ENCODE measurements at places on chromosomes 11 and 22.

DNA sequence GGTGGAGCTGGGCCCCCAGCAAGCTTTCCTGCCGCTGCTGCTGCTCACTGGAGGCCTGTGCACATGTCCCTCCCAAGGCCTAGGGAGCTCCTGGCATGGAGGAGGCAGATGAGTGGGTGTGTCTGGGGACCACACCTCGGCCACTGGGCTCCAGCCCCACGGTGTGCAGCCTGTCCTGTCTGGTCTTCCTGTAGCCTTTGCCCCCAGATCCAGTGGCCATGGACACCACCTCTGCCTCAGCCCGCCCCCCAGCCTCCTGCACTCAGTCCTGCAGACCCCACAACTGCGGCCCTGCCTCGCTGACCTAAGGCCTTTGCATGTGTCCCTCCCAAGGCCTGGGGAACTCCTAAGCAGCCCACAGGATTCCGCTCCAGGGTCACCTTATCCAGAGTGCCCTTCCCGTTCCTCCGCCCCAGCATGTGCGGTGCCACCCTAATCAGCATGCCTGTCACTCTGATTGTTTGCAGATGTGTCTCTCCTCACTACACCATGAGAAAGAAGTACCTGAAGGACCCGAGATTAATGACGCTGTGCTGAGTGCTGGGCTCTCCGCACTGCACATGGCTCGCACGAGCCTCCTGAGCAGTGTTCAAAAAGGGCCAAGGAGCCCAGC, 8.6 kb downstream of the GAL start:
- no peak for DNase-seq

DNA sequence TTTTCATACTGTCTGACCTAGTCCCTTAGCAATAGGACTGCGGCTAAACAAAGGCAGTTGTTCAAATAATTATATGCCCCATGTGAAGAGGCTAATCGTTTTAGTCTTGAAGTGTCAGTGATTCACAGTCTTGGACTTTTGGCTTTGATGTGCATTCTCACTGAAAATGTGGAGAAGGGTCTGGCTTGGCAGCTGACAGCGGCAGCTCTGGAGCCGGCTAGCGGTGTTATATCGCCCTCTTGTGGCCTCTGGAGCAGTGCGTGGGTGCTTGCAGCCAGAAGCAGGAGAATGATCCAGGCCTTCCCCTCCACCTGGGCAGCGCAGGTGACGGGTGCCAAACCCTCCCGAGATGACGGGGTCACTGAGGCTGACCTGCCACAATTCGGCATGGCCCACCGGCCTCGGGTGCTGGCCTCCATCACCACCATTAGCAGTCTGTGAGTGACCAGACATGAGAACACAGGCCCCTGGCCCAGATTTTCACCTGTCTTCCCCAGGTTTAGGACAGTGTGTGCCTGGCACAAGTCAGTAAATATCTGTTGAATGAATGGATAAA, 90.3 kb upstream of the PITPNB start:
- DNase-seq, result peak; percentile 73

DNA sequence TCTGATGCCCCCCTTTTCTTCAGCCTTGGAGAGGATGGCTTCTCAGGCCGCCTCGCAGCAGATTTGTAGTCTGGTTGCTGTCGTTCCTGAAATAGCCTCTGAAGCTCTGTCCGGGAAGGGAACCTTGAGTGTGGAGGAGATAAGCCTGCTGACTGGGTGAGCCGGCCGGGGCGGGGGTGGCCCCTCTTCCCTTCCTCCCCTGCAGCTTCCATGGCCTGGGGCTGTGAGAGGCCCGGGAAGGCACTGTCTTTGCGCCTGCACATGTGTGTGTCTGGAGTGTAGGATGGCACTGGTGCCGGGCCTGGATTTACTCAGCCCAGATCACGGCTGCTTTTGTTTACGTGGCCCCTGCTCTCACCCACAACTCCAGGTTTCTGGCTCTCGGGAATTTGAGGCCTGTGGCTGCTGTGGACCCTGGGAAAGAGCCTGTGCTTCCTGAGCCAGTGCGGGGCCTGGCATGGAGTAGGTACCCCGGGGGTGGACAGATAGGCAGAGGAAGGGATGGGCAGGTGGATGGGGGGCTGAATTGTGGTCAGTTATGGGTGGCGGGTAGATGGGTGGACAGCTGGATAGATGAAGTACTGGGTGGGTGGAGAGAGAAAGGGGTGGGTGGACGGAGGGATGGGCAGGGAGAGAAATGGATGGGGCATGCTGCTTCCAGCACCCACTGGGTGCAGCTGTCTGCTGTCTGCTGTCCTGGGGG, 16.6 kb downstream of the KCNQ1 start:
- DNase-seq, result no peak

- no peak for DNase-seq
These were observed 207.9 kb downstream of the LUZP2 start for GRCh38 chr11:24704716-24705115.

- no peak for DNase-seq
These were observed 45.0 kb downstream of the FBLN1 start for GRCh38 chr22:45547731-45548130.

DNA sequence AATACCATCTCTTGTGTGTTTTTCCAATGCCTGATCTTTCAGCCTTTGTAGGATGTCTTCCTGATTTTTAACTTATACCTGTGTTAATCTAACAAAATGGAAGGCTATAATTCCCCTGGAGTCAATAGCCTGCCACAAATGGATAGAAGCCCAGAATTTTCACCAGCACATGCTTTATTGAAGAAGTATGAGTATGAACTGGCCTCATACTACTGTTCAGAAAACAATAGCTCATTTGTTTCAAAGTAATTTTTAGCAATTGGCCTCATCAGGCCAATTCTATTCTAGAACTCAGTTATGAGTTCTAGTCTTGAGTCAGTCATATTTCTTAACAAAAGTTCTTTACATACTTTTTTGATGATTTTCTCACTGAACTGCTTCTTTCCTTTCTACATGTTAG, 40.6 kb upstream of the SLC37A2 start:
- no peak for DNase-seq

GRCh38 chr11:30816959-30817880, 231.1 kb upstream of the MPPED2 start:
- no peak for DNase-seq

DNA sequence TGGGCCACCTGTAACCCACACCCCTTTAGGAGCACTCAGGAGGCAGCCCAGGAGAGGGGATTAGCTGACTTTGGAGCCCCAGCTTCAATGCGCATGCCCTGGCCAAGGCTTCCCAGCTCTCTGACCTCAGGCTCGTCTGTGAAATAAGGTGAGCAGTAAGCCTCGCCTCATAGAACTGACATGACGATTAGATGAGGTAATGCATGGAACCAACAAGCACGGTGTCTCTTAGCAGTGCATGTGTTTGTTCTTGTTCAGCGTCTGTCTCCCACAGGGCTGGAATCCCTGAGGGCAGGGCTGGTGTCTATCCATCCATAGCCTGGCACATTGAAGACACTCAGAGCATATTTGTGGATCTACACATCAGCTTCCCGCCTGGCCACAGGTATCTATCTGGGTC, 415.4 kb downstream of the MN1 start:
- DNase-seq, result no peak

- no peak for DNase-seq
These were observed 23.6 kb downstream of the PAMR1 start for GRCh38 chr11:35501776-35502175.

DNA sequence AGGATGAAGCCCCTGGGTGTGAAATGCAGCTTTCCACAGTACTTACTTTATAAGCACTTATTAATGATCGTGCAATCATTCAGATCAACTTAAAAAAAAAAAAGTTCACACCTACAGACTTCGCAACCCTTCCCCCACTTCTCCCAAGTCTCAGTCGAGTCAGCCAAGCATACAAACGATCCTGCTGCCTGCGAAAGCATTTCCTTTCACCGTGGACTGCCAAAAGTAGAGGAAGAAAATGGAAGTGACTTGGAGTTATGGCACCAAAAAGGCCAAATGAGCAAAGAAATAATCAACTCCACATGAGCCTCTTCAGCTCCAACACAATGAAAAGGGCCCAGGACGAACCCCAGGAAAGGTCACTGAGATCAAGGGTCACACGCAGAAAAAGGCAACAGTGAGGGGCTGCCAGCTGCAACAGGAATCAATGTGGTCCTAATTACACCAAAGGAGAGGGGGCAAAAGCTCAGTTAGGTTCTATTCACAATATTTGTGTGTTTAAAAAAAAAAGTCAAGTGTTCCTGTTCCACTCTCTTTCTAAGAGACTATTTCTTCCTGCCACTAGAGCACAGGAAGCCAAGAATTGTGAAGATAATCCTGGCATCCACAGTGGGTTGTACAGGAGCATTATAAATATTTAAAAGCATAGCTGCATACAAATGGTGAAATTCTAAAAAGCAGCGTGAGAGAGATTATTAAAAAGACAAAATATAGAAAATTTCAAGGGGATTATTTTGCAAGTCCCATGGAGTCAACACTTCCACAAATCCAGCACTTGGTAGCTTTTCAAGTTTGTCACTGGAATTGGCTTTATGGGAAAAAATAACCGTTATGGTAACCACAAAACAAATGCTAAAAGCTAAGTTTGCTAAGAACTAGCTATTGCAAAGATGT, 28.4 kb downstream of the CDON start:
- DNase-seq, result no peak

DNA sequence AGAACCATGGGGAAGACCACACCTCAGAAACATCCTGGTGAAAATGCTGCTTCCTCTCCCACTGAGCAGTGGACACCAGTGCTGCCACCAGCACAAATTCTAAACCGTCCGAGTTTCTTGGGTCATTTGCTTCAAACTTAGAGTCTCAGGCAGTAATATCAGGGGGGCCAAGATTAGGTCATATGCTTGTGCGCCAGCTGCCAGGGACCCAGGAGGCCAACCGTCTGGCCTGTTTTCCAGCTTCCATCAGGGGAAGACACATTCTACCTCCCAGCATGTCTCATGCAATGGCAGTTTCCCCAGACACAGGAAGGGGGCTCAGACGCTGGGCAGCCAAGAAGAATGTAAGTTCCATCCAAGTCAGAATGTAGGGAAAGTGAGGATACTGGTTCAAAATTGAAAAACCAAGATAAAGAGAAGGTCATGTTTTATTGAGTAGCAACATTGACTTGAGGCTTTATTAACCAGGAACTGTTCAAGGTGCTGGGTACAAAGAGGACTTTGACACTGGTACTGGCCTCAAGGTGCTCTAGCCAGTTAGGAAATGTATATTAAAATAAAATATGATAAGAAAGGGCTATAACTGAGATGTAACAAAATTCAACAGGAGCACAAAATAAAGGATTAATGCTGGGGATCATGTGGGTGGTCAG, 59.7 kb upstream of the EED start:
- no peak for DNase-seq

DNA sequence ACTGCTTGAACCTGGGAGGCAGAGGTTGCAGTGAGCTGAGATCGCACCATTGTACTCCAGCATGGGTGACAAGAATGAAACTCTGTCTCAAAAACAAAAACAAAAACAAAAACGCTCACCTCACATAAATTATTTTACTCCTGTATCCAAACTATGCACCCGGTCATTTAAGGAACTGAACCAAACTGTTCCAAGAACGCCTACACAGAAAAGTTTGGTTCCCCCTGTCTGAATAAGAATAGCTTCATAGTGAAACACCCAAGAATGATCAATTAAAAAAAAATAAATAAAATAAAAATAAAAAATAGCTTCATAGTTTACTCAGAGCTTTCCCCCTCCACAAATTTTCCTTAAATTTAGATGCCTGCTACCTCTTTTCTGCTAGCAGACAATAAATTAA, 13.7 kb downstream of the NUP98 start:
- no peak for DNase-seq

GRCh38 chr11:41414771-41415440, 44.5 kb downstream of the LRRC4C start:
- no peak for DNase-seq

GRCh38 chr11:94449437-94449836, 44.2 kb downstream of the MRE11 start:
- DNase-seq, result no peak

DNA sequence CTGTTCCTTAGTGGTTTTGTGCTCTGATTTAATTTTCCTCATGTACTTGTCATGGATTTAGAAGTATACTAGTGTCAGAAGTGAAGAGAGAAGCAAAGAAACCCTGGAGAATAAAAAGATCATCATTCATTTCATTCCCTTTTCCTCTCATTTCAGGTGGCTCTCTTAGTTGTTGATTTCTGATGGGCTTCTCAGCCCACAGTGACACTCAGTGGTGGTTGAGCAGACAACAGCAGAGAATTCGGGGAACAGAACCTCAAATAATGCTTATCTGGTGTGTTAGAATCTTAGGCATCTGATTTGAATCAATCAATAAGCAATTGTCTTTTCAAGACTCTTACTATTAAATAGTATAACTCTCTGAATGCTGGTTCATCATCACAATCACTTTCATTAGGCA, 1289.4 kb downstream of the FAM181B start:
- DNase-seq, result no peak

GRCh38 chr11:94058630-94059029, 37.5 kb downstream of the HEPHL1 start:
- no peak for DNase-seq

DNA sequence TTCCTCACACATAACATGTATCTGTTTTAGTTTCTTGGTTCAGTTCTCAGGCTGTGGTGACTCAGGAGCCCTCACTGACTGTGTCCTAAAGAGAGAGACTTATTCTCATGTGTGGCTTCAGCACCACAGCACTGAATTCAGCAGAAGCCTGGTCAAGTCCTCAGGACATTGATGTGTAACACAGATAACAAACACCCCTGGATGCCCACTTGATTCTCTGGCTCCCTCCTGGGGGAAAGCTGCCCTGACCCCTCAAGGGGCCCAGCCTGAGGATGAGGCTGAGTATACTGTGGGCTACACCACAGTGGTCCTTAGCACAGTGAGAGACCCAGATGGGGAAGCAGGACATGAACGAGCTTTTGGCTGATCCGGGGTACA, 87.2 kb upstream of the VPREB1 start:
- DNase-seq, result no peak

- no peak for DNase-seq
These were observed 53.4 kb upstream of the EMID1 start for GRCh38 chr22:29152045-29152953.

GRCh38 chr22:19199479-19199878, 20.9 kb upstream of the SLC25A1 start:
- DNase-seq, result no peak

DNA sequence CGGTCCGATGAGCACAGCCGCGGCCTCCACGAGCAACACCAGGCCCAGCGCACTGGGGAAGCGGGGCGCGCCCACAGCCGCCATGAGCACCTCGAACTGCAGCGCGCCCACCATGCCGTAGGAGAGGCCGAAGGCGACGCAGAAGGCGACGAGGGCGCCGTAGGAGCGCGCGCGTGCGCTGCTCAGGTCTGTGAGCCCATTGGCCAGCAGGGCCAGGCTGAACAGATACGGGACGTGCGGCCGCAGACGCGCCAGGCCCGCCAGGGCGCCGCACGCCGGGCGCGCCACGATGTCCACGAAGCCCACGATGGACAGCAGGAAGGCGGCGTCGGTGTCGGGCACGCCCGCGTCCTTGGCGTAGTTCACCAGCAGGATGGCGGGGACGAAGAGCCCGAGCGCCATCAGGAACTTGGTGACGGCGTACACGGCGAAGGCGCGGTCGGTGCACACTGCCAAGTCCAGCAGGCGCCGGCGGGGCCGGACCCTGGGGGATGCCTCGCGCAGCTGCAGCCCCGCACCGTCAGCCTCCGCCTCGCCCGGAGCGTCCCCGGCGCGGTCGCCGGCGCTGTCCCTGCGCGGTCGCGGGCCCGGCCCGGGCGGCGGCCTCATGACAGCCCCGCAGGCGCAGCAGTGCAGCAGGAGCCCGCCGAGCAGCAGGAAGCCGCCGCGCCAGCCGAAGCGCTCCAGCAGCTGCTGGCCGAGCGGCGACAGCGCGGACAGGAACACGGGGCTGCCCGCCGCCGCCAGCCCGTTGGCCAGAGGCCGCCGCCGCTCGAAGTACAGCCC, 2.9 kb downstream of the SLC16A8 start:
- DNase-seq, result peak; percentile 13
